ENCODE measurements at places on chromosomes 7 and 10.
A peak's percentile ranks its signal among the peaks of the same experiment; 100 is the strongest.

DNA sequence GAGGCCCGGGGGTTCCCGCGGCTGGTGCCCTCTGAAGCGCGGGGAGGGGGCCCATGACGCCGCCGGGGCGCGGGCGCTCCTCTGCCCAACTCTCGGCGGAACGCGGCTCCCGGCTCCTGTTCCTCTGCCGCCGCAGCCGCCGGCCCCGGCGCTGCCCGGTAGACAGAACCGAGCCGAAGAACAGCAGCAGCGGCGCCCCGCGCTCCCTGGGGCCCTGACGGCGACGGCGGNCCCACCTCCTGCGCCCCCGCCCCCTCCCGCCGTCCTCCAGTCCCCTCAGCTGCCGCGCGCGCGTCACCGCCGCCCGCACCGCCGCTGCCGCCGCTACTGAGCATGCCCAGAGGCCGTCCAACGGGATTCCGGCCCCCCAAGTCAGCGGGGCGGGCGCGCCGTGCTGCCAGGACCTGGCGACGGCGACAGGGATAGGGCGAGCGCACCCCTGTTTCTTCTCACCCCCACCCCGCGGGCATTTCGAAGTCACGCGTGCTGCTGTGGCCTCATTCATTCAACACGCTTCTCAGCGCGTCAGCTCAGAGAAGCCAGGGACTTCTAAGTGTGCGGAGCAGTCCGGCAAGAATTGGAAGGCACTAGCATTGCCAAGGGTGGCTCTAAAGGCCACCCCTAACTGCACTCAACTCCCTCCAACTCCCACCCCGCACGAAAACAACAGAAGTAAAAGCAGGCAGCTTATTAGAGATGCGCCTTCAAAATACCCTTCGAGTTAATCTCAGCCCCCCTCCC, at the start of gene IPMK:
Gene IPMK (minus strand): TSS at position 182 of the 741 bp plus-strand sequence. CDS start 283 bp downstream, outside the sequence.
- DNase-seq = peak; percentile 88

DNA sequence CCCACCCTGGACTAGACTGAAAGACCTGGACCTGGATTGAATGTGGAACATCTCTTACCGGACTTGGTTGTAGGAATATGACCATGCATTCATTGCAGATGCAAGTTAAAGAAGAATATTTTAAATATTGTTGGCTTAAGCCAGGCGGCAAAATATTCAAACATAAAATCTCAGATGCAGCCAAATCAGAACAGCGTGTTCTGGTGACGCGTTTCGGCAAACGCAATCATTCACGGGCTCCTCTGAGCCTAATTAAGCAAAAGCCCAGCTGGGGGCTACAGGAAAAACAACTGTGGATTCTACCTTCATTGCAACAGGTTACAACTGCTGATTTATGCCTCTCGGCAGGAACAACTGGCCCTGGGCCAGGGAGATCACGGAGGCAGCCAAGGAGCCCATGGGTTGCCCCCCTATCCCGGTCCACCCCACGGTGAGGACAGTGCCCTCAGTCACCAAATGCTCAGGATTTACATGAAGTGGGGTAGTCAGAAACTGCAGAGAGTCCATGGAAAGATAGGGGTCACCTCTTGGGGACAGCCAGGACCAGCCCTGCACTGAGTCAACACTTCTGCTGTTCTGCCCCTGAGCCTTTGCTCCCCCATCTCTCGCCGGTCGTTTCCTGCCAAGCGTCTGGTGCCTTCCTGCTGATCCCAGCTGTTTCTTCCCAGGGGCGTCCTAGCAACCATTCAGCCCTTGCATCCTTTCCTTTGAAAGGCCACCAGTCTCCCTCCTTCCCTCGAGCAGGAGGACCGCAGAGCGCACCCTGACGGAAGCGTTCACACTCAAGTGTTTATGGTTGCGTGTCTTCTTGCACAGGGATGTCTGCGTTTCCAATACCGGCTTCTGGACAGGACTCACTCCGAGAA, 64.4 kb upstream of the SFMBT2 start:
- no peak for DNase-seq

DNA sequence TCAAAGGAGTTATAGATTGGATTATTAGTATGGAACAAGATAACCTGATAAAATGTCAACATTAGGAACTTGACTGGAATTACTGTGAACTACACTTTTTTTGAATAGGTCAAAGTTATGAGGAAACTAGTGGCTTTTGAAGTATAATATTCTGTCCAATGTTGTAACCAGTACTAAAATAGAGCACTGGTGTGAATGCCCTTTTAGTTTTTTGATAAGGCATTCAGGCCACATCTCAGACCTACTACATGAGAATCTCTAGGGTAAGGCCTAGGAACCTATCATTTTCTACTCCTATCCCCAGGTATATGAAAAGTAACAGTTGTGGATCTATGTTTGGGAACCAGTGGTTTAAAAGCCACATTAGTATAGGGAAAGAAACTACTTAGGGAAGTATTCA, 16.4 kb downstream of the KMT2E start:
- DNase-seq = no peak

DNA sequence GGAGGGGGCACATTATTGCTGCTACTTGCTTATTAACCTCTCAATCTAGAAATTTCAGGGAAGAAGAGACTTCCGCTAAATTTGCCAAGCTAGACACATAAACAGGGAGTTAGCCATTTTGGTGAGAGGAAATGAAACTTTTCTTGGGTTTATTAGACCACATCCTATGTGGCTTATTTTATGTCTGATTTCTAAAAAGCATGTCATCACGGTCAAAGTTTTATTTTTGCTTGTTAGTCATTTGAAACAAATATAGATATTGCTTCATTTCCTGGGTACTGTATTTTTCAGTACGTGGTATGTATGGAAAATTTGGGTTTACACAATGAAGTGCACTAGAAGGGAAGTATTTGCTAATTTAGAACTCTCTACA, 144.1 kb downstream of the TCF7L2 start:
- DNase-seq = no peak

DNA sequence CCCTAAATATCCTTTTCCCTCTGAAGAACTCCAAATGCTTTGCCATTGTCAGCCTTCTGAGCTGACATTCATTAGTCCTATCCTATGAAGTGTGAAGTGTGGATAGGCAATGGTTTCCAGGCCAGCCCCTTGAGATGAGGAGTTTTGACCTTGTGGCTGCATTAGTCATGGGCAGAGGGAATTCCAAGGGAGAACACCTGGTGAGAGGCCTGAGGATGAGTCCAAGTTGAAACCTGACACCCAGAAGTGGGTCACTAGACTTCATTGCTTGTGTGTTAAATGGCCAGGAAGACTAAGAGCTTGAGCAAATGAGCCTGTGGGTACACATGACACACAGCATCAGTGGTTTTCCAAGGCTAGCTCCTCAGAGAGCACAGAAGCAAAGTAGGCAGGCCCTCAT, 260.8 kb downstream of the SKAP2 start:
- no peak for DNase-seq

- DNase-seq = no peak
Observed at GRCh38 chr10:58282615-58283014, 13.7 kb downstream of the CISD1 start.

DNA sequence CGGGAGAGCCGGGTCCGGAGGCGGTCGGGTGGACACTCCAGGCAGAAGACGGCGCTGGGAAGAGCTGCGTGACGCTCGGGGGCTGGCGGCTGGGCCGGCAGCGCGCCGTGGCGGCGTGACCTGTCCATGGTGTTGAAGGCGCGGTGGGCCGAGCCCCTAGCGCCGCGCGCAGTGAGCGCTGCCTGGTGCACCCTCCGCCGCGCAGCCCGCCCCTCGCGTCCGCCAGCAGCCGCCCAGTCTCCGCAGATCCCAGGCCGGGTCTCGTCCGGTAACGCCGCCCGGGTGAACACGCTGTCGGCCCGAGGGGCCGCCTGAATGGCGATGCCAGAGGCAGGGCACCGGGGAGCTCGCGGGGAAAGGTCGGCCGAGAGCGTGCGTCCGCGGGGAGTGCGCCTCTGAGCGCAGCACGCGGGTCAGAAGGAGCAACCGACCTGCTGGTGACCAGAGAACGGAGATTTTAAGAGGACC, 657 bp upstream of the TMEM178B start:
- no peak for DNase-seq

DNA sequence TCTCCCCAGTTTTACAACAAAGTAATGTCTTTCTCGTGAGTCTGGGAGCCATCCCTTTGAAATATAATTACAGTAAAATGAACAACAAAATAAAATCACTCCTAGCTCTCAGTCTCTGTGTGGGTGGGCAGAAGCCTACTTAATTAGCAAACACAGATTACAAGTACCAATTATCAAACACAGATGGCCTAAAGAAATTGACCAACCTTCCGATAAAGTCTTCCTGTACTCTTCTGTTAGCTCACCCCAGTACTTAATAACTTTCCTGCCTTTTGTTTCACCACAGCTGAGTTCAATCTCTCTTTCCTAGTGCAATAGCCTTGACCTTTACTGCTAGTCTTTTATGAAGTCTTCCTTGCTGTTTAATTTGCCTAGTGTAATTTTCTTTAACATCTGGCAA, 719.2 kb upstream of the MBL2 start:
- no peak for DNase-seq

DNA sequence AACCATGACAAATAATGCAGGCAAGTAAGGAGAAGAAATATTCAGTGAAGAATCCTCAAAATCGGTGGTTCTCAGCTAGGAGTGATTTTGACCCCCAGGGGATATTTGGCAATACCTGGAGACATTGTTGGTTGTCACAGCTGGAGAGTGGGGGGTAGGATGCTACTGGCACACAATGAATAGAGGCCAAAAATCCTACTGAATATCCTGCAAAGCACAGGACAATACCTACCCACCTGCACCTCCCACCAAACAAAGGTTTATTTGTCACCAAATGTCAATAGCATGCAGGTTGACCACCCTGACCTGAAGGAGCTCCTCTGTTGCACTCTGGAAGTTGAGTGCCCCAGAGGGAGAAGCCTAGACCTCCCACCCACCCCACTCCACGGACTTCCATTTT, 1028.6 kb downstream of the CNTNAP2 start:
- no peak for DNase-seq

GRCh38 chr7:52355053-52355452, 680.4 kb upstream of the POM121L12 start:
- no peak for DNase-seq

- DNase-seq = peak; percentile 9
Observed at GRCh38 chr7:127588697-127589482, 679 bp downstream of the ARF5 start.

DNA sequence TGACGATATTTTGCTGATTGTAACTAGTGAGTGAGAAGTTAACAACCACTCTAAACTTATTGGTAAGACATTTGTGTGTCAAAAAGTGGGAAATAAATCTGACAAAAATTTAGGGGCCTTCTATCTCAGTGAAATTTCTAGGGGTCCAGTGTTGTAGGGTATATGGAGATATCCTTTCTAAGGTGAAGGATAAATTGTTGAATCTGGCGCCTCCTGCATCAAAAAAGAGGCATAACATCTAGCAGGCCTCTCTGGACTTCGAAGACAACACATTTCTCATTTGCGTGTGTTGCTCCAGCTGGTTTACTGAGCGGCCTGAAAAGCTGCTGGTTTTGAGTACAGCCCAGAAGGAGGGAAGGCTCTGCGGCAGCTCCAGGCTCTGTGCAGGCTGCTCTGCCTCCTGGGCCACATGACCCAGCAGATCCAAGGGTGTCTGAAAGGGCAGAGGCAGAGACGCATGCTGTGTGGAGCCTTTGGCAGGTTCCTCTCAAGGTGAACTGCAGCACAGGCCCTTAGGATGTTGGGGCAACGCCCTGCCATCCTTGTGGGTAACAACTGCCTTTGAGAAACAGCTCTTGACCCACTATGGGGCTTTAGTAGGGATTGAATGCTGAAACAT, 72.4 kb downstream of the LMBR1 start:
- no peak for DNase-seq

DNA sequence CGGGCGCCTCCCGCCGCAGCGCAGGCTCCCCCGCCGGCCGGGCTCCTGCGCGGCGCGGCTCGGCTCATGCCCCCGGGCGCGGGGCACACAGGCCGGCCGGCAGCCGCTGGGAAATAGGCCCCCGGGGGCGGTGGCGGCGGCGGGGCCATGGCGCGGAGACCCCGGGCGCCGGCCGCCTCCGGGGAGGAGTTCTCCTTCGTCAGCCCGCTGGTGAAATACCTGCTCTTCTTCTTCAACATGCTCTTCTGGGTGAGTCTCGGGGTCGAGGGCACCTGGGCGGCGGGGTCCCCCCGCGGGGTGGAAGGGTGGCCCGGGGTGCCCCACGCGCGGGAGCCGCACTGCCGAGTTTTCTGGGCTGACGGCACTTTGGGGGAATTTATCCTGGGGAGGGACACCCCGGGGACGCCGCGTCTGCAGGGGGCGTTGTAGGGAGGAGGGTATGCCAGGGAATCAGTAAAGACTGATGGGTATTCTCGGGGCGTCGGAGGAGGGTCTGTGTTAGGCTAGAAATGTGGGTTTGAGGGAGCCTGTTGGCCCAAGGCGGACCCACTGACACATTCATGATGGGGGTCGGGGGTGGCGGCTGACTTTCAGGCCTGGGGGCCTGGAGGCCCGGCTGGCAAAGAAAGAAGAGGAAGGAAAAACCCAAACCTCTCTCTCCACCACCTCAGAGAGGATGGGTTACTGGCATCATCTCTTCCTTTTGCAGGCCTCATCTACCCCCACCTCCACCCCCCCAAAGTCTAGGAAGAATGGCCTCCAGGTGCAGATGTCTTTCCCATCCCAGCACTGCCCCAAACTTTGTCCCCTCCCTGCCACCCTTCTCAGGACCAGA, 544 bp downstream of the TSPAN33 start:
- peak; percentile 15 for DNase-seq

GRCh38 chr7:30445770-30446169, 32.8 kb downstream of the NOD1 start:
- peak; percentile 55 for DNase-seq

DNA sequence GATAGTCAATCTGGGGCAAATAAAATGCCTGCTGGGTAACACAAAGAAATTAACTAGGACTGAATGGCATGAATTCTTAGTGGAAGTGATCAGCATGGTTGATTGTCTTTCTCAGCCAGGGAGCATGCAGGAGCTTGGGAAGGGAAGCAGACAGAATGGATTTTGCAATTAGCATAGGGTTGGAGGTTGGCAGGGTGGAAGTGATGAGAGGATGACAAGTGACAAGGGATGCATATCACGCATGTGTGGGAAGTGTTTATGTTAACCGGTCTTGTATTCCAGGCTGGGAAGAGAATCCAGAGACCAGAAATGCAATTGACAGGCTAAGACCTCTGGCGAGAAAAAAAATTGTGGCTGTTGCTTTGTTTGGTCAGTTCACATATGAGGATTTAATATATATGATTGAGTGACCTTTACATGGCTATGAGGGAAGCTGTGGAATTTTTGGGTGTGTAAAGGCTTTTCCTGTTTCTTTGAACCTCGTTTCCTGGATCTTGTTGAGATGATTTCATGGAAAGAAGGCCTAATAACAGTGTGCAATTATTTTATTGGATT, 8.3 kb downstream of the MDFIC start:
- no peak for DNase-seq

GRCh38 chr10:2173327-2173726, 436.0 kb upstream of the ADARB2 start:
- no peak for DNase-seq

- DNase-seq = no peak
Observed at GRCh38 chr7:103349805-103350204, 2.4 kb downstream of the PSMC2 start.

DNA sequence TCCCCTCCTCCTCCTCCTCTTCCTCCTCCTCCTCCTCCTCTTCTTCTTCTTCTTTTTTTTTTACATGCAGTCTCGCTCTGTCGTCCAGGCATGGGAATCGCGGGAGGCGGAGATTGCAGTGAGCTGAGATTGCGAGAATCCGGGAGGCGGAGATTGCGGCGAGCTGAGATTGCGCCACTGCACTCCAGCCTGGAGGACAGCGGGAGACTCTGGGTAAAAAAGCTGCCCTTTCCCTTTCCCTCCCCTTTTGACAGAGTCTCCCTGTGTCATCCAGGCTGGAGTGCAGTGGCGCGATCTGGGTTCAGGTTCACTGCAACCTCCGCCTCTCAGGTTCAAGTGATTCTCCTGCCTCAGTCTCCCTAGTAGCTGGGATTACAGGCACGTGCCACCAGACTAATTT, 168.1 kb upstream of the MALRD1 start:
- no peak for DNase-seq

GRCh38 chr7:150568714-150569113, 1.5 kb downstream of the GIMAP4 start:
- DNase-seq = no peak
